ENCODE measurements at places on chromosomes 5 and 9. TPM values are rescaled to one million over a fixed set of nuclear protein-coding genes. Genes with fewer than 3 reads are reported as not detected.

- no peak for DNase-seq
Observed at GRCh38 chr5:54942064-54942778, 43.2 kb downstream of the ESM1 start.

The IL13 gene
- total RNA-seq: 2.8 TPM

GRCh38 chr5:98768160-98768959 lies 5.1 kb upstream of the RGMB start:
- DNase-seq: peak; percentile 31

The CLTB gene
- total RNA-seq: 65.8 TPM

DNA sequence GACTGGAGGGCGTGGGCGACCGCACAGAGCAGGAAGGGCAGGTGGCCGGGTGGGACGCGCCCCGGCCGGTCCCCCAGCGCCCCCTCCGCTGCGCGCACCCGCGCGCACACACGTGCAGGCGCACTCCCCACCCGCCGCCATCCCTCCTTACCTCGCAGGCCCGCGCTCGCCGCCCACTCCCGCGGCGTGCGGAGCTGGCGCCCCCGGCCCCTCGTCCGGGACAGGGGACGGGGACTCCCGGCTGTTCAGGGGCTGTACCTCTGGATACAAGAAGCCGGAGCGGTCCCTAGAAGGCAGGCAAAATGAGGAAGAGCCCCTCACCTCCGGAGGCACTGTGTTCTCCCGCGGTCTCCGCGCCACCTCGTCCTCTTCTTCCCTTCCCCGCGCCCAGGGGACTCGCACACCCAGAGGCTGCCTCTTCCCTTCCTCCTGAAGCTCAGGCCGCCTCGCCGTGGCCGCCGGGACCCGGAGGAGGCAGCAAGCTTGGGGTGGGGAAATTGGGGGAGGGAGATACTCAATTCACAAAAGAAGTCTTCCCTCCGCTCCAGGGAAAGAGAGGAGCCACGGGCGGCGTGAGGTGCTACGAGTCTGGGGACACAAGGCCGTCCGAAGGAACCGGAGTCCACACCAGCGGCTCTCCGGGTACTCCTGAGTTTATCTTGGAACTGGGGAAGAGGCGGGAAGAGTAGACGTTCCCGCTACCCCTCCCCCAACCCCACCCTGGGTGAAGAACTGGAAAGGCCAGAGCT lies 1.4 kb upstream of the GABRB2 start:
- no peak for DNase-seq

The FBXL7 gene
- not detected for total RNA-seq

GRCh38 chr9:21764846-21765245 lies 37.6 kb upstream of the MTAP start:
- DNase-seq: no peak

DNA sequence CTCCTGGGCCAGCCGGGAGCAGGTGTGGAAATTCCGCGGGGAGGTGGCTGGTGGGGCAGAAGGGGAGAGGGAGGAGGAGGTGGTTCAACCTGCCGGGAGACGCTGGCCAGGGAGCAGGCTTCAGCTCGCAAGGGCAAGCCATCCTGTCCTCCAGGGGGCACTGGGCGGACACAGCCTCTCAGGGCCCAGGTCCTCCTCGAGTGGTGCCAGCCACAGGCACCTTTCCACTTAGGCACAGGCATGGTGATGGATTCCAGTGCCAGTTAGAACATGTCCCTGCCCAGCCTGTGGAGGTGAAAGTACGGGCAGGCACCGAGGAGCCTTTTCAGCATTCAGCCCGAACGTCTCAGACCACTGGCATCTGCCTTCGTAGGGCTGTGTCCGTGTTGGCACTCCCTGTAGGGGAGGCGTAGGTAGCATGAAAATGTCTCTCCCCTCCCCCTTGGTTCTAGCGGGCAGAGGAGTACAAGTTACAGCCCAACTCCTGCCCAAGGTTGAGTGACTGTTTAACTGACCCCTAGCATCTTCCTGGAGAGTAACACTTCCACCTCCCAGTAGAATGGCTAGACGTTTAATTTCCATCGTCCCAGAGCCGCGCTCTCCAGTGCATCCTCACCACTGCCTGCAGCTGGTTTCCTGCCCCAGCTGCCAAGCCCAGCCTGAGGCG lies 48.9 kb downstream of the DAB2IP start:
- DNase-seq: peak; percentile 10

The SLC31A2 gene
- total RNA-seq: 3.0 TPM

The ZDHHC11B gene
- 0.35 TPM for total RNA-seq

- no peak for DNase-seq
Observed at GRCh38 chr5:54581831-54582548, 64.4 kb downstream of the SNX18 start.

DNA sequence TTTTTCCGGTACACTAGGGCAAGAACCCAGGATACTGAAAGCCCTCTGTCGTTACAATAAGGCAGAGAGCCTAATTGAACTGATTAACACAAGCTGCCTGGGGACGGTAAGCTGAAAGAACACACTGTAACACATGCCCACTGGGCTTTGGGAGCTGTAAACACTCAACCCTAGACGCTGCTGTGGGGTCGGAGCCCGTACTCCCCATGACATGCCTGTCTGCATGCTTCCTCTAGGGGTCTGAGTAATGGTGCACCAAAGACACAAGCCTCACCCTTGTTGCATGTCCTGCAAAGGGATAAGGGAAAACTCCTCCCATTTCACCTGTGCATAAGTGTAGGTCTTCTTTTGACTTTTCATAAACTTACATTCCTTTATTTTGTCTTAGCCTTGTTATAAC lies 194.0 kb downstream of the FBXL7 start:
- no peak for DNase-seq

DNA sequence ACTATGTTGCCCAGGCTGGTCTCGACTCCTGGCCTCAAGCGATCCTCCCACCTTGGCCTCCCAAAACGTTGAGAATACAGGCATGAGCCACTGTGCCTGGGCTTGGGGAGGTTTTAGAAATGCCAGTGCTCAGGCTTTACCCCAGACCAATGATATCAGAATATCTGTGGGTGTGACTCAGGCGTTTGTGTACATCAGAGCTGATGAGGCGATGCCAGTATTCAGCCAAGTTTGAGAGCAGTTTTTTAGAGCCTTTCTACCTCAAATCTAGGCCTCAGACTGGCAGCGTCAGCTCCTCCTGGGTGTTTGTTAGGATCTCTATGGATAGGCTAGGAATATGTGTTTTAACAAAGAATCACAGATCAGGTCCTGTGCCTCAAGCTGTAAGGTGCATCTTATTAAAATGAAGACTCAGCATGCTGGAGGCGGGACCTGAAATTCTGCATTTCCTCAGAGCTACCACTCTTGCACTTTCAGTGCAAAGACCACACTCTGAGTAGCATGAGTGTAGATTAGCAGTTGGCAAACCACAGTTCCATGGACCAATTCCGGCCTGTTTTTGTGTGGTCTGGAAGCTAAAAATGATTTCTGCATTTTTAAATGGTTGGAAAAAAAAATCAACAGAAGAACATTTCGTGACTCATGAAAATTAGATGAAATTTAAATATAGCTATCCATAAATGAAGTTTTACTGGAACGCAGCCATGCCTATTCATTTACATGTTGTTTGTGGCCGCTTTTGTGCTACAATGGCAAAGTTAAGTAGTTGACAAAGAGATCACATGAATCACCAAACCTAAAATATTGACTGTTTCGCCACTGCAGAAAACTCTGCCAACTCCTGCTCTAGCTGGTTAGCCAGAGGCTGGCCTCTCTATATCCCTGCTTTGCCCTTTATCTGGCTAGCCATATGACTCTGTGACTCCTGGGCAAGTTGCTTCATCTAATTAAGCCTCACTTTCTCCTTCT lies 92.2 kb downstream of the KLF4 start:
- DNase-seq: no peak

DNA sequence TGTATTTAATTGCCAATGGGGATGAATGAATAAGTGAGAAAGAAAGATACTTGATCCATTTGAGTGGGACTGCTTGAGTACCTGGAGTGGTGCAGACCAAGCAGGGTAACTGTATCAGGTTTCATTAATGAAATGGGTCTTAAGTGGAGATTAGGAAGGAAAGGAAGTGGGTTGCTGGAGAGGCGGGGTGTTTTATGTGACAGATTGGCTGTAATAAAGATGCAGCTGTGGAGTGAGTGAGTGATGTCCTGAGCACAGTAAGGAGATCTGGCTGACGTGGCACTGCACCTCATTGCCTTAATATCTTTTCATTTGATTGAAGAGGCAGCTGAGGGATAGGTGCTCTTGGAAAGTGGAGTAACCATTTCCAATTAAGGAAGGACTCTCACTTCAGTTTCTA lies 161.0 kb upstream of the CCDC152 start:
- no peak for DNase-seq

The WDR38 gene
- total RNA-seq: not detected

The SYK gene
- 0.92 TPM for total RNA-seq

The ADAMTS6 gene
- total RNA-seq: 2.8 TPM

DNA sequence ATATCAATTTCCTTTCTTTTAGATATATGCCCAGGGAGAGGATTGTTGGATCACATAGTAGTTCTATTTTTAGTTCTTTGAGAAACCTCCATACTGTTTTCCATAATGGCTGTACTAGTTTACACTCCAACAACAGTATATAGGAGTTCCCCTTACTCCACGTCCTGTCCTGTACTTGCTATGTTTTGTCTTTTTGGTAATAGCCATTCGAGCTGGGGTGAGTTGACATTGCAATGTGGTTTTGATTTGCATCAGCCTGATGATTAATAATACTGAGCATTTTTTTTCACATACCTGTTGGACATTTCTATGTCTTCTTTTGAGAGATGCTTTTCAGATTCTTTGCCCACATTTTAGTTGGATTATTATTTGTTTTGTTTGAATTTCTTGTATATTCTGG lies 445.9 kb downstream of the NTRK2 start:
- DNase-seq: no peak

DNA sequence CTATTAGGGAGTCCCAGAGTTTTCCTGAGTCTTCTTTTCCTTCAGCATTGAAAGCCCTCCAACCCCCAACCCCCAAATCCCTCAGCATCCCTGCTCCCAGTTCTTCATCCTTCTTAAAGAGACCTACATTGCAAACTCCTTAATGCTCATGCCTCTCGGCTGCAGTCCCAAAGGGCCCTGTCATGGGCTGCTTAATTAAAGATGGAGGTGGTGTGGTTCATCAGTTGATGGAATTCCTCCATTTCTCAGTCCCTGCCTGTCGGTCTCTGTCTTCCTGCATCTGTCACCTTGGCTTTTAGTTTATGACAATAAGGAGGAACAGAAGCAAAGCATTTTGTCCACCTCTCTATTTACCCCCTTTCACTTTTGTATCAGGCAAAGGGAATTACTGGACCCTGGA lies 2.0 kb downstream of the FOXI1 start:
- DNase-seq: no peak

GRCh38 chr5:106873568-106873967 lies 797.2 kb downstream of the EFNA5 start:
- DNase-seq: no peak

The DNAJC21 gene
- 52.4 TPM for total RNA-seq

DNA sequence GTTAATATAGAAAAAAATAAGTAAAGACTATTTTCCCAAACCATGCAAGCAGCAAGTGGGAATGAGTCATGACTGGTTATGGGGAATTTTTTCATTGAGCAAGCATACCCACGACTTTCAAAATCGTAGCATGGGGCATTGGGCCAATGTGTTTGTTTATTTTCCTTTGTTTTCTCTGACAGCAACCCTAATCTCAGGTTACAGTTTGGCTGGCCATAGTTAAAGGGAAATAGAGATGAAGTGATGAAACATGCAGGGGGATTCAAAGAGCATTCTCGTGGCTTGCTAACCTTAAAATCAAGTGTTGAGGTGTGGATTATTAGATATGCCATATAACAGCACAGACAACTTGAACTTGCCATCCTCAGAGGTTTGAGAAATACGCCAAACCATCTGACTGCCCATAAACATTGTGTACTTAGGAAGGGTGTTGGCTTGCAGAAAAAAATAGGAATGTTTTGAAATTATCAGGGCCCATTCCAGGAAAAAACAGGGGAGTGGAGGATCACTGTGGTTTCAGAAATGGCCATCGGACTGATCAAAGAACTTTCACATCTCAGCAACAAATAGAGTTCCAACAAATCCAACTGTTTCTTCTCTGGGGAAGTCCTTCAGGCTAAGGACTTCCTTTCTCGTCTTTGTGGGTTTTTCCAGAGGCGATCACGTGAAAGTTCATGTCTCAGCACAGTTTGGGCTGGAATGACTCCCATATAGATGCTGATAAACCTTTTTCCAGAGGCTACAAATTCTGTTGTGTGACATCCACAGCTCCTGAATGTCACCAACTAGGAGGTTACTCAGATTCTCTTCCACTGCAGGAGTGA lies 259.1 kb downstream of the SYK start:
- peak; percentile 1 for DNase-seq

The HNRNPAB gene
- 185 TPM for total RNA-seq

DNA sequence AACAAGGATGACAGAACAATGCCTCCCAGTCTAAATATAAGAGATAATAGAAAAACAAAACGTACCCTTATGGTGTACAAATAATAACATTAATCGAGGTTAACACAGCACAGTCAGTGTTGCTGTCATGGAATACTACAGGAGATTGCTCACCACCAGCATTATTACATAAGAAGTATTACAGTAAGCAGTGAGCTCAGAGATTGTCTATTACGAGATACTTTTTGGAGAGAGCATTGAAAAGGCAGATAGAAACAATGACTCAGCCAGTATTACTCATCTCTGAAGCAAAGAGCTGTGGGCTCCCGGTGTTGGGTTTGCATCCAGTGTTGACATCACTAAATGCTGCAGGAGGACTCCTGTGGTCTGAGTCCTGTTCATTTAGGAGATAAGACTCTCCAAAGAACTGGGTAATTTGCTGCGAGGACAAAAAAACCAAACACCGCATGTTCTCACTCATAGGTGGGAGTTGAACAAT lies 191.9 kb upstream of the SEMA6A start:
- no peak for DNase-seq

DNA sequence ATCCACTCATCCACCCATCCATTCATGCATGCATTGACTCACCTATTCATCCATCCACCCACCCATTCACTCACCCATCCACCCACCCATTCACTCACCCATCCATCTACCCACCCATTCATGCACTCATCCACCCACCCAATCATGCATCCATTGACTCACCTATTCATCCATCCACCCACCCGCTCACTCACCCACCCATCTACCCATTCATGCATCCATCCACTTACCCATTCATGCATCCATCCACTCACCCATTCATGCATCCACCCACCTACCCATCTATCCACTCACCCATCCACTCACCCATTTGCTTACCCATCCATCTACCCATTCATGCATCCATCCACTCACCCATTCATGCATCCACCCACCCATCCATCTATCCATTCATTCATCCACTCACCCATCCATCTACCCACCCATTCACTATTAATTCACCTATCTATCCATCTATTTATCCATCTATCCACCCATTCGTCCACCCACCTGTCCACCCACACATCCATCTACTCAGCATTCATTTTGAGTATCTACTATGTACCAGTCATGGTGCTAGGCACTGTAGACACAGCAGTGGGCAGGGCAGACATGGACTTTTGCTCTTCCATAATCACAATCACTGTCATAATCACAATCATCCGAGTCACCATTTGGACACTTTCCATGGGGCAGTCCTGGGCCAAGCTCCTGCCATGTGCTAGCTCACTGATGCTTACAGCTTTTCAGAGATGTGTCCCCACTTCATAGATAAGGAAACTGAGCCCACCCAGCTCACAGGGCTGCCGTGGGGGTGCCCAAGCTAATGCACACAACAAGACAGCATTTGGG lies 34.4 kb downstream of the HMCN2 start:
- DNase-seq: no peak

GRCh38 chr5:157758706-157759105 lies 15.2 kb downstream of the LSM11 start:
- no peak for DNase-seq
